ENCODE measurements at places on chromosomes 6 and 20.

DNA sequence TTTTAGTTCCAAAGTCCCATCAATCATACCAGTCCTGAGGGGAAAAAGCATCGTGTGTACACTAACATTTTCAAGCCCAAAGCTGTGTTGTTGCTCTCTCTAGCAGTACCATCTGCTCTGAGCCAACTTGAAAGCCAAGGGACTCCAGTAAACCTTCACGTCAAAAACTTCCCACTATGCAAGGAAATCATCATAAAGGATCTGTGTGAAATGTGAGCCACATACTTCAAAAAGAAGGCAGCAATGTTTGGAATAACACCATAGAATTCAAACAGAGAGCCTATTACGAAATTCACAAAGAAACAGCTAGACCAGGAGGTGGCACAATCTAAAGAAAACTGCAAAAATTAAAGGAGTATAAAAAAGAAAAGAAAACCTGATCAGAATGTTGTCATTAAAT lies 399.8 kb upstream of the EPHA7 start:
- no peak for DNase-seq

GRCh38 chr6:163780994-163781393 lies 366.5 kb downstream of the QKI start:
- no peak for DNase-seq

DNA sequence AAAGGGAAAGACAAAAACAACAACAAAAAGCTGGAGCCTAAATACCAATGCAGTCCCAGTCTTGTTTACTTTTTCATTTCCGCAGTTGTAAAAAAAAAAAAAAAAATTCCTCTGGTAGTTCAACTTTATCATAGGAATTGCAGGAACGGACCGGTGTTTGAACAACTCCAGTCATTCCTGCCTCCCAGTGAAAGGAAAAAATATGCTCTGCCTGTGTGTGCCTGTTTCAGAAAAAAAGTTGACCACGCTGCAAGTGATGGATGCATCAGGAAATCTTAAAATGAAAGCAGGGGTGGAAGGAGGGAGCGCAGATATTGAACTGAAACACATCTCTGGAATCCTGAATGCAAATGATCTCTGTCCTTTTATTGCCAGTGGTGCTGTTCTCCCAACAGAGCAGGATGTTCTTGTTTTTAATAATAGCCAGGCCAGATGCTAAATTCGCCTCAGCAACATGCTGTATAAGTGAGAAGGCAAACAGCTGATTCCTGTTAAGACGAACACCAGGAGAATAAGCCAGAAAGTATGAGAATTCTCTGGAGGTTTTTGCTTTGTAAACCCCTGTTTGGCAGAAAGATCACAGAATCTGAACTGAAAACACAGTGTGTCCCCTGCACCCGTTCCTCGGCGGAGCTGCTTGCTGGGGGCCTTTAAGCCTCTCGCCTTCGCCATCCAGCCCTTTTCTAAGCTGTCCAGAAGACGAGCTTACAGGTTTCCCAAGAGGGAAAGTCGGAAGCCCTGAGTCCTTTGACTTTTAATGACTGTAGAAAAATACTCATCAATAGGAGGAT lies 178.4 kb upstream of the SUPT3H start:
- DNase-seq: no peak

DNA sequence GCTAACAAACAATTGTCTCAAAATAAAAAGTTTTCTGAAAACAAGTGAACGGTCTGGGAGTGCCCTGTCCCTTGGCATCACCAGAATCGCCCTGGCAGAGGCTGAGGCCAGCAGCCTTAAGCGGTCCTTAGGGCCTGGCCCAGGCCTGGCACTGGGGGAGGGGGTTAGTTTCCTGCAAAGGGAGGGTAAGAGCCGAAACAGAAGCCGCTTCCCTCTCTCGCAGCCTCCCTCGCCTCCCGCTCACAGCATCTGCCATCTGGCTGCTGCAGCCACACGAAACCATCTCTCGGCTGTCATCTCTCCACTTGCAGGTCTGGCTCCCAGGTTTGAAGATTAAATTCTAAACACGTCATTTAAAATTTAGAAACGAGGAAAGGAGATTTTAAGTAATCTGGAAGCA lies 31.5 kb downstream of the PMEPA1 start:
- no peak for DNase-seq

GRCh38 chr6:131433927-131434326 lies 139.1 kb upstream of the ARG1 start:
- DNase-seq: no peak

DNA sequence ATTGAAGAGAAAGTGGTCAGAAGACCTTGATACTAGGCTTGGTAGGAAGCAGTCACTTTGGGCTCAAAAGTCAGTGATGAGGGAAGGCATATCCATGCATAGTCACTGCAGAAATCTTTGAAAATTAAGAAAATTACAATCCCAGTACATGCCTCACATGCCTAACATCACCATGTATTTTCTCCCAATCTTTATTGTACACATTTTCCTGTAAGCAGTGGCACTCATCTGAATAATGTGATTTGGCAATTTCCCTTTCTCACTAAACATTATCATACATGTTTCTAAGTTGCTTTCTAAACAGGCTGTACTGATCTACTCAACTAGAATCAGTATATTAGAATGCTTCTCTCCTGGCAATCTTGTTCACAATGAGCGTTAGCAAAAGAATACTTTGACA lies 280.7 kb upstream of the SUPT3H start:
- DNase-seq: no peak

GRCh38 chr6:137709424-137710236 lies 157.4 kb upstream of the TNFAIP3 start:
- no peak for DNase-seq

- no peak for DNase-seq
Measured at GRCh38 chr6:148324297-148324985, 18.2 kb upstream of the SASH1 start.

GRCh38 chr6:113672491-113673149 lies 184.5 kb upstream of the MARCKS start:
- DNase-seq: no peak
